Astrocyte (in vitro differentiated cells and primary cell): ENCODE measurements at places on chromosomes 3 and 15.

DNA sequence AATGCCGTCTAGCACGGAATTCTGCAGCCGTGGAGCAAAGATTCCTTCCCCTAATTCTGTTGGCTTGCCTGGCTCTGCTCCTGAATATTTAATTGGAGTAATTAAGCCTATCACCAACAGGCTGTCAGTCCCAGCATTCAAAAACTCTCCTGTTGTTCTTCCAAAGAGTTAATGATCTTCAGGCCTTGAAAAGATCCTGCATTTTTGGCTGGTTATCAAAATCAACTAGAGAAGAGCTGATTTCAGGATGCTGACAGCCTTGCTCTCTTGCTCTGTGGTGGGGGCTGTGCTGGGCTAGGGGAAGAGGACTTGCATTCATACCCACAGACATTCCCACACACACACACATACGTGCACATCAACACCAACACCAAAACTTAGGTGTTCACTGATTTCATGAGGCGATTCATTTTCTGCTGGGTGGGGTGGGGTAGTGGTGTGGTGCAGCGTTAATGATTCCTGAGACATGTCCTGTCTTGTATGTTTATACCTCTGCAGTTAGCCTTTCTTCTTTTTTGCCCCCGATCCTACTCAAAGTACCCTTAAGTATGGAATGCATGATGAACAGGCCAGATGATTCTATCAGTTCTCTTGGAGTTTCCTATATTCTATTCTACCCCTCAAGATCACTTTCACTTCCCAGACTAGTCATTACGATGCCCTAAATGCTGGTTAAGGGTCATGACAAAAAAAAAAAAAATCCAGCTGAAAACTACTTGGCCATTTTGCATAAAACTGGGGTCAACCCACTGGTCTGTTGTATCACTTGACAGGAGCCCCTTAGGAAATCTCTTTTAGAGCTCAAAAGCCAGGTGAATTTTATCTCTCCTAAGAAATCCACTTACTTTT lies 42.3 kb downstream of the CPN2 start:
- no peak for DNase-seq

DNA sequence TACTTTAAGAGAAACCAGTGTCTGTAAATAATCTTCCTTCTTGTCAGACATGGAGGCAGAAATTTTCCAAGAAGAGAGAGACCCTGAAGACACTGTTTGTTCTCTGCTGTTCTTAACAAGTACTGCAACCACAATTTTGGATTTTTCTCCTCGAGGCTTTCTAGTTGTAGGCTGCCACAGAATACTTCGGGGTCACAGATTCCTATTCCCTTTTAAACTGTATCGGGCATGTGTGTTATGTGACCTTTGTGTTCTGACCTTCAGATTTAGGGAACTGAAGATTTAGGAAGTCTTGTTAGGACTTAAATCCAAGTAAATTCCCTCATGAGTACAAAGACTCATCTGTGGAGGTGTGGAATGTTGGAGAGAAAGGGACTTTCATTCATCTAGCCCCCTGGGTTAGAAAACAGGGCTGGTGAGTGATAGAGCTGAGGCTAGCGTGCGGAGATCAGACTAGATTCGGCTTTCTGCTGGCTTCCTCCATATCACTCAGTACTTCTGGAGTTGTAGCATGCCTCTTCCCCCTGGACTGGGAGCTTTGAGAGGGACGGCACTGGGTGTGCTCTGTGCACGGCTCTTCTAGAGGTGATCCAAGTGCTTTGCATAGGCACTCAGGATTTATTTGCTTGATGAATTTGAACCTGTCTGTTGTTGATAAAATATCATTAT lies 237.0 kb downstream of the LPP start:
- no peak for DNase-seq

- peak; percentile 36 for DNase-seq
These were observed 46.2 kb downstream of the CTDSPL start for GRCh38 chr3:37907906-37908305.

- no peak for DNase-seq
These were observed 13.0 kb downstream of the ZIC1 start for GRCh38 chr3:147422196-147422595.

DNA sequence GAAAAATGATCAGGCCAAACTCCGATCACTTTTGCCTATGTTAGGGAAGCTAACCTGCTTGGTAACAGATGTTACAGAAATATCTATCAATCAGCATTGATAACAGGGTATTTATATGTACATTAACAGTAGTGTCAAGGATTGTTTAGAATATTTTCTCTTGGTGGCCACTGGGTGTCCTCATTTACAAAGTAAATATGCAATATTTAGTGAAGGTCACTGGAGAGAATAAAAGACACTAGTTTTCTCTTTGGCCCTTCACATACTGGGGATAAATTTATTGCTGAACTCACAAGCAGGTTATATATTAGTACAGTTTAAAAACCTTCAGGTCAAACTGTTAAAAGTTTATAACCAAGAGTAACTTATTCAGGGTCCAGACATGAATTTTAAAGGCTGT lies 69.0 kb downstream of the TIGIT start:
- peak; percentile 27 for DNase-seq
